Suprapubic skin (tissue), 4 donors: ENCODE measurements at places on chromosomes 5 and 9.
A peak's percentile ranks its signal among the peaks of the same experiment; 100 is the strongest.

- DNase-seq = no peak
These were observed 43.2 kb downstream of the MRRF start for GRCh38 chr9:122307925-122308324.

GRCh38 chr9:115209601-115210306, 91.8 kb upstream of the TNC start:
- DNase-seq = no peak

GRCh38 chr9:6777213-6777902, 19.6 kb downstream of the KDM4C start:
- no peak for DNase-seq

DNA sequence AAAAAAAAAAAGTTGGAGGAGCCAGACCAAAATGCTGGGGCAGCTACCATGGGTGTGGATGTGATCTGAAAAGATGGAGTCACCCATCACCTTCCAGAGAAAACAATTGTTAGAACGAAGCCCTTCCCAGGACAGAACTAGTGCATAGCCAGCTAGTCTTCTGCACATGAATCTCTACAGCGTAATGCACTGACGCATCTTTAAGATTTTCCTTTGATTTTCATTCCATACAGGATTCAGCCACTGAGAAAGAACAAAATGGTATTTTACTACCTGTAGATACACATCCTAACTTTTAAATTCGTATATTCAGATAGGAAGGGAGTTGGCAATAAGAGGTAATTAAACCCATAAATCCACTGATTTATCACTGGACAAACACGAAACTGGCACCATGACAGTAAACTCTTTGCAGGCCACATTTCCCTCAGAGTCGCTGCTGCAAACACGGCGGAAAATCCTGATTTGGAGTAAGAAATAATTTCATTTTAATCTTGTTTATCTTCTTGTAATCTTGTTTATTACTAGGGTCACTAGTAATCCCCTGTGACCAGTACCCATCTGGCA, 206.6 kb downstream of the SPOCK1 start:
- DNase-seq = no peak

DNA sequence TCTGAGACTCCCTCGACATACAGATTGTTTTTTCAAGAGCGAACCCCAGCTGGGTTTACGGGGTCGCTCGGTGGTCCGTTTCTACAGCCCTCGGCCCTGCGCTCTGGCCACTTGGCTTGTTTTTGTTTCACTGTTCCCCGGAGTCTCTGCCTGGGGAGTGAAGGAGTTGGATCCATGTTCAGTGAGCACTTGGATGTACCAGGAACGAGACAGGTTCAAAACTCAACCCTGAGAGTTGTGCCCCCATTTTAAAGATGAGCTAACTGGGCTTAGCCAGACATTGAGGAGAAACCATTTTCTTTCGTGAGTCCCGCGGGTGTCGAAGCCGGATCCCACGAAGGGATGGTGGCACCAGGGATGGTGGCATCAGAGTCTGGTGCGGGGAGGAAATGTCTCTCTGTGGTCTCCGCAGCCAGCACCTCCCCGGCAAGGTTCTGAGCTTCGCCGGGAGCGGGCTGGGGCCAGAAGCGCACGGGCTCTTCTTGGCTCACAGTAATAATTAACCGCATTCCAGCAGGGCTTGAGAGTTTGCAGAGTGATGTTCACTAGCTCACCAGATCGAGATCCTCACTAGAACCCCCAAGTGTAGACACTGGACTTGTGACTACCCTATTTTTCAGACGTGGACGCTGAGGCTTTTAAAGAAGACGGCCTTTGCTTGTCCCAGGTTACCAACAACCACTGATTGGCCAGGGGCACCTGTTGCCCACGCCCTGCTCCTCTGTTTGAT, 1.0 kb downstream of the MSX2 start:
- no peak for DNase-seq

- peak; percentile 56 for DNase-seq
These were observed 120.5 kb upstream of the NEK6 start for GRCh38 chr9:124137009-124137943.

GRCh38 chr5:18023986-18024385, 389.7 kb downstream of the TAF11L14 start:
- no peak for DNase-seq

GRCh38 chr5:138385660-138386059, 33.2 kb downstream of the KDM3B start:
- DNase-seq = no peak

- DNase-seq = no peak
These were observed 292.5 kb downstream of the SPATA31D1 start for GRCh38 chr9:82281066-82281465.

DNA sequence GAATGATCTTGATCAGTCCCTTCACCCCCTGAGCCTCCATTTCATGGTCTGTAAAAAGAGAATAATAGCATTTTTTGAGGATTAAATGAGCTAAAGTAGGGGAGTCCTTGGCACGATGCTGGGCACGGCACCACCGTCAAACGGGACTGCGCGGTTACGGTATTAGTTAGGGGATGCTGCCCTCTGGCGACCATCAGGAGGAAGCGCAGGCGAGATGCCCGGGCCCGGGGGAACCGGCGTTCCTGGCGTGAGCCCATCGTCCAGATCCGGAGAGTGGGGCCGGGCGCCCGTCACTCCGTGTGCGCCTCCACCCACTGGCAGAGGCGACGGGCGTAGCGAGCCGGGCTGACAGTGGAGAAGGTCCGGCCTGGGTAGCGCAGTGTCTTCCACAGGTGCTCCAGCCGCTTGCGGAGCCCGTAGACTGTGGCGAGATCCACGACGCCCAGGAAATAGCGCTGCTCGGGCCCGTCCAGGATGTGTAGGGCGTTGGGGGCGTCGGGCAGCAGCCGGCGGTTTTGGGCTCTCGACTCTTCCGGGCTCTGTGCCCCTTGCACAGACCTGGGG, 4.8 kb upstream of the ST6GALNAC4 start:
- DNase-seq = peak; percentile 90

DNA sequence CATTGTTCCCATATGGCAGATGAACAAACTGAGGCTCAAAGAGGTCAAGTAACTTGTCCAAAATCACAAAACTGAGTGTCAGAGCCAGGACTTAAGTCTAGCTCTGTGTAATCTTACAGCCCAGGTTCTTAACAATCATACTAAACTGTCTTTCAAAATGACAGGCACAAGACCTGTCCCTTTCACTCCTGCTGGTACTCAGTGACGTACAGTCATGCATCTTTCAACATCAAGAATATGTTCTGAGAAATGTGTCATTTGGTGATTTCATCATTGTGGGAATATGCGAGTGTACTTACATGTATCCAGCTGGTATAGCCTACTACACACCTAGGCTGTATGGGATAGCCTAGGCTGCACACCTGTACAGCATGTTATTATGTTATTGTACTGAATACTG, 646.8 kb upstream of the WWC1 start:
- no peak for DNase-seq

- no peak for DNase-seq
These were observed 9.6 kb downstream of the SHB start for GRCh38 chr9:38059233-38059936.

DNA sequence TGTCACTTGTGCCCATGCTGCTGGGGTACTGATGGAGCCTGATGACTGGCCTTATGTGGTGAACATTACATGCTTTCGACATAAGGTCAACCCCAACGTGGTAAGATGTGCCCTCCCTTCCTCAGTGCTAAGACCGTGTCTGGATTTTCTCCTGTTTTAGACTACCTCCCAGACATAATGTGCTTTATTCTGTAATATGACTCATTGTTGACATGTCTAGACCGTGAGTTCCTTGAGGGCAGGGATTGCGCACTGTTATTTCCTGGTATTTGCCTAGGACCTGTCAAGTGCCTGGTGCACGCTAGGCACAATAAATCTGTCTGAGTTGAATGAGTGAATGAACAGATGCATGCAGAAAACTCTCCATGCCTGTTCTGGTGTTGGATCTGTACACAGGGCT, 346.0 kb downstream of the KDM4C start:
- no peak for DNase-seq

DNA sequence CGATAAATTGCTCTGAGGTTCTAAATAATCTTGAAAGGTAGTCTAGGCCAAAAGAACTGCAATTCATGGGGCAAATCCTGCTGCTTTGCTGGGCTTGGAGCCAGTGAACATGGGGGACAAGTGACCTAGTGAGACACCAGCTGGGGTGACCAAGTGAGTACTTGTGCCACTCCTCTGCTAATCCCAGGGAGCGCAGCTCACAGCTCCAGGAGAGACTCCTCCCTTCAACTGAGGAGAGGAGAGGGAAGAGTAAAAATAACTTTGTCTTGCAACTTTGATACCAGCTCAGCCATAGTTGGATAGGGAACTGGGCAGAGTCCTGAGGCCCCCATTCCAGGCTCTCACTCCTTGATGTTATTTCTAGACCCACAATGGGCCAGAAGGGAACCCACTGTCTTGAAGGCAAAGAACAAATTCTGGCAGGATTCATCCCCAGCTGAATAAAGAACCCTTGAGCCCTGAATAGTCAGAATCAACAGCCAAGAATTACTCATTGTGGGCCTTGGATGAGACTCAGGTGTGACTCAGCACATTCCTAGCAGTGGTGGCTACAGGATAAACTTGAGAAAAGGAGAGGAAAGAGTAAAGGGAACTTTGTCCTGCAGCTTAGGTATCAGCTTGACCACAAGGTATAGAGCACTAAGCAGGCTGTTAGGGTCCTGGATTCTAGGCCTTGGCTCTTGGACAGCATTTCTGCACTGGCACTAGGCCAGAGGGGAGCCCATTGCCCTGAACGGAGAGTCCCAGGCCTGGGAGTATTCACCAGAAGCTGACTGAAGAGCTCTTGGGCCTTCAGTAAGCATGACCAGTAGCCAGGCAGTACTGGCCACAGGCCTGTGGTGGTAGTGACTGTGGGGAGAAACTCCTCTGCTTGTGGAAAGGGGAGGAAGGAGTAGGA, 288.3 kb upstream of the CDH18 start:
- no peak for DNase-seq

- DNase-seq = no peak
These were observed 176.6 kb upstream of the C9orf72 start for GRCh38 chr9:27749838-27750237.

- no peak for DNase-seq
These were observed 3.9 kb upstream of the PURA start for GRCh38 chr5:140109759-140110645.

- DNase-seq = no peak
These were observed 16.5 kb downstream of the LVRN start for GRCh38 chr5:115978779-115979178.

DNA sequence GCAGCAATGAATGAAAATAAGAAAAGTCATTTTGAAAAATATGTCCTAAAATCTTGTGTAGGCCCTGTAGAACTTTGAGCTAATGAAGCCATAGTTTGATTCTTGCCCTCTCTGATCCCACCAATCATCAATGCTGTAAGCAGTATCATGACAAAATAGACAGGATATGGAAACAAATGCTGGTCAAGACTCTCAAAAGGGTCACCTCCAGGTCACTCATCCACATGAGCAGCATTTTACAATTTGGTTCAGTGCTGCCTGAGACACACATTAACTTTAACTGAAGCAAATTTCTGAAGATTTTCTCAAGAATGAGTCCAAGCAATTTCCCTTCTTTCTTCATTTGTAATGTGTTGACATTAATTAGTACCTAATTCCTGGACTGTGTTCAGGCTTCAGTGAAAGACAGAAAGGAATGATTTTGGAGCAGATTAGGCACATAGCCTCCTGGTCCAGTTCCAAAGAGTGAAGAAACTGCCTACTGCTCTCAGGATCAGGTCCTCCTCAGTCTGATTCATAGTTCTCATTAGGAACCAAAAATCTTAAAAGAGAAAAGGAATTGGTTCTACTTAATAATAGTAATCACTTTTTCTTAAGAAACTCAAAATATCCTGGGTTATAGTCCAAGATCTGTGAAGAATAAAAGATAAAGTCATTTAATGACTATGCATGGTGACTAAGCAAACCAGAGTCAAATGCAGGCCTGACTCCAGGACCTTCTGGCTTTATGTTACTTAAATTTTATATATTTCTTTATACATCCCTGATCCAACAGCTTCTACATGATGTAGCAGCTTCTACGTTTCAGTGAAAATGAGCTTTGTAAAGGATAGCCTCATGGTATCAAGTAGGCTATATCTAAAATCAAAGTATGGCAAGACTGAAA, 192.1 kb upstream of the RGMB start:
- DNase-seq = no peak

DNA sequence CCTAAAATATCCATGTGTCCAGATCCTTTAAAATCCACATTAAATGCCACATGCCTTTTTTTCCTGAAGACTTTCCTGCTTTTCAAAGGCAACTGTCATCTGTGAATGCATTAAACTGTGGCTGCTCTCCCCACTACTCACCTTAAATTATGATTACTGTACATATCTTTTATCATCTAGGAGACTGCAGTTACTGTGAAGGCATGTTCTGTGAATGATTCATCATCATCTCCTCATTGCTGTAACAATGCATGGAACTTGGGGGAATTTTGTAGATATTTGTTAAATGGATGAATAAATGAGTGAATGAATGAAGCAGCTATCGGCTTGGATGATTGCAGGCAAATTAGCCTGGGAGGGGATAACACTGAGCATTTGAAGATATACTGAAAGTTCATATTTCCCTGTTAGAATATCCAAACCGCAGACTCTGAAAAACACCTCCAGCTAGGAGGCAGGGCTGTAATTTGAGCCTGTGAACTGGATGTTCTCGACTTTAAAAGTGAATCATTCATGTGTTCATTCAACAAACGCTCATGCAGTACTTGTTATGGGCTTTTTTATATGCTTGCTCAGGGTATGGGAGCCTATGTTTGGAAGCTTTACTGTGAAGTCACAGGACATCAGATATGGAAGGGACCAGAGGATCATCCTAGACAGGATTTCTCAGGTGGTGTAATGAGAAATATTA, 519.2 kb downstream of the KIF4B start:
- DNase-seq = no peak

DNA sequence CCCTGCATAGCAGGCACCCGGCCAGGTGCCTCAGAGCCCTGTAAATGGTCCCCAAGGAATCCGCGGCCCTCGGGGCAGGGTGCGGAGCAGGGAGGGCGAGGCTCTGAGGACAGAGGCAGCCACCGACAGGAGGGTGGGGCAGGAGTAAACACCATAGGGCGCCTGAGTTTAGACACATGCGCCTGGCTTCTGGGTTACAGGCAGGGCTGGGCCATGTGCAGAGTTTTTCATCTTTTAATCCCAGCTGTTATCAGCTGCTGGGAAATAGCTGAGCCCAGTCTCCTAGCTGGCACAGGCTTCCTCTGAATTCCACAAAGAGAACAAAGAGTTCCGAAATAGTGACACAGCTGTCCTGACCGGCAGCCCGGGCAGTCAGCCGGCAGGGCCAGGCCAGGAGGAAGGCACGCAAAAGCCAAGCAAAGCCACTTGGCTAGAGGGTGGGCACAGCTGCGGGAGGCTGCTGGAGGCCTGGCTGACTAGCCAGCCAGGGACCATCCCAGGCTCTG, 98.9 kb upstream of the PHYKPL start:
- no peak for DNase-seq

DNA sequence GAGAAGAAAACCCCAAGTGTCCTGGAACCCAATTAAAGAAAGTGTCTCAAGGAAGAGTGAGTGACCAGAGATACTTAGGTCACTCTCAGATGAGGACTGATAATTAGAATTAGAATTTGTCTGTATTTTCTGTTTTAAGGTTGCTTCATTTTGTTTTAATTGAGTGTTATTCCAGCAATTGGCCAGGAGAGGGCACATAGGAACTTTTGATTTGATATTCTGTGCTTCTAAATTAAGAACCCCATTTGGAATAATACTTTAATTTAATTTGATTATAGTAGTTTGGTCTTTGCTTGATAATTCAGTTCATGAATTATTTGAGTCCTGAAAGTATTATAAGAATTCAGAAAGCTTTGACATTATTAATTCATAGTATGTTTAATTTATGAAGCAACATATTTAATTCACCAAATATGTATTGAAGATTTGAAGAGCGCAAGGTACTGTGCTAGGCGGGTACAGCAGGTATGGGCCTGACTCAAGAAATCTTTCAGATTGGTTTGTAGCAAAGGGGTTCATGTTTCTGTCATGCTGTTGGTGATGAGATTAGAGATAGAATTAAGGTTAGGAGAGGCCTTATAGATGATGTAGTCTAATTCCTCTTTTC, 4.9 kb downstream of the MRPL22 start:
- DNase-seq = no peak
